ENCODE measurements at places on chromosomes 16 and 17.

DNA sequence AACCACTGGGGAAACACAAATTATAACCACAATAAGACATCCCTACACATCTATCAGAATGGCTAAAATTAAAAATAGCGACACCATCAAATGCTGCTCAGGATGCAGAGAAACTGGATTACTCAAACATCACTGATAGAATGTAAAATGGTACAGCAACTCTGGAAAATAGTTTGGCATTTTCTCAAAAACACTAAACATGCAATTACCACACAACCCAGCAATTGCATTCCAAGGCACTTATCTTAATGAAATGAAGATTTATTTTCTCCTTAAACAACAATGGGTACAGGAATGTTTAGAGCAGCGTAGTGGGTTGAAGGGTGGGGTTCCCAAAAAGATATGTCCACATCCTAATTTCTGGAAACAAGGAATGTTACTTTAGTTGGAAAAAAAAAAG is 309.0 kb upstream of the PMFBP1 start:
- DNase-seq, result no peak

DNA sequence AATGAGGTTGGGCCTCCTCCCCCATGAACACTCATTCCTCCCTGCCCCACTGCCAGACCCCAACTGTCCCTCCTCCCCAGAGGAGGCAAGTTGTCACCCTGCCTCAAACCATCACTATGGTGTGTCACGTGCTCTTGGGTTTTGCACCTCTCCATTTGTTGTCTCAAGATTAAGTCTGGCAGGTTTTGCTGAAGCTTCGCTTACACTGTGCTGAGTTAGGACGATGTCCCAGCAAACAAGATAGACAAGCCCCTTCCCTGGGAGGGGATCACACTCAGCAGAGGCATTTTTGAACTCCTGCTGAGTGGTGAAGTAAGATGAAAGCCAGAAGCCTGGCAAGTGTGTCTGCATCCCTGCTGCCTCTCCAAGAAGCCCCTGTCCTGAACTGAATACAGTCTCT is 78.3 kb downstream of the CBLN1 start:
- DNase-seq, result no peak

DNA sequence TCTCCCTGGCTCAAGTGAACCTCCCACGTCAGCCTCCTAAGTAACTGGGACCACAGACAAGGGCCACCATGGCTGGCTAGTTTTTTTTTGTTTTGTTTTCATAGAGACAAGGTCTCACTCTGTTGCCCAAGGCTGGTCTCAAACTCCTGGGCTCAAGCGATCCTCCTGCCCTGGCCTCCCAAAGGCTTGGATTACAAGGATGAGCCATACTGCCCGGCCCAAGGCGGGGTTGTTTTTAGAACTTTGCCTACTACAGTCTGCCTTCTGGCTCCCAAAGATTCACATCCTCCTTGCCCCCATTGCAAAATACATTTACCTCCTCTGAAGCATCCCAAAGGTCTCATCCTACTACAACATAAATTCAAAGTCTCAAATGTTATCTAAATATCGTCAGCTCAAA is 49.5 kb upstream of the PHOSPHO1 start:
- no peak for DNase-seq

- no peak for DNase-seq
Observed at GRCh38 chr17:48113201-48113676, 5.7 kb downstream of the SNX11 start.

GRCh38 chr16:66133643-66134338 is 232.7 kb upstream of the CDH5 start:
- no peak for DNase-seq

DNA sequence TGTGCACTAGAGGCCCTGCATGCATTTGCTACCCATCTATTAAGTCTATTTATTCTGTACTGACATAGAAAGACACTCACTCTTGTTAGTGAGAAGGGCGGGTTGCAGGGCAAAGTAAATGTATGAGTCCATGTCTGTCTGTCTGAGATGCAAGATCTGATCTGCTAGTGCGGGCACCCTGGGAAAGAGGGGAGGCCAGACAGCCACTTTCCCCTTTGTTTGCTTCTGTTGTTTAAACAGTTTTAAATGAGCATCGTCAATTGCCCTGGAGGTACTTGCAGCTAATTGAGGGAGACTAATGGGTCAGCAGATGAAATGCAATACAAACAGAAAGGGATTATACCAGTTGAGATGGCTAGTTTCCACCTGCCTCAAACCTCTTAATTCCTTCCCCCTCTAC is 24.9 kb downstream of the SCNN1G start:
- DNase-seq, result no peak

DNA sequence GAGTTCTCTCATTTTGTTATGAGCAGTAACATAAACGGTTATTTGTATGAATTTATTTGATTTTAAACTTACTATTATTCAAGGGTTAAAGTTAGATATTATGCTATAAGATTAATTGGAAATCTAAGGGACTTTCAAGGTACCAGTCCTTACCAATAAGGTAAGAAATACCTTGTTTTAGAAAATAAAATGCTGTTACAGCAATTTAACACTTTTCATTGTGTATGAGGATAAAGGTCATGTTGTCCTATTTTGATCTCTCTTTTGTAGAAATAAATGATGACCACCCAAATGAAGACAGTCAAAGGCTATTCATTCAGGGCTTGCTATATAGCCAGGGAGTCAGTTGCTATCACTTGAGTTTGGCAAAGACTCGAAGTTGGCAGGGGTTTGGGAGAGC is 1185.9 kb upstream of the GOT2 start:
- DNase-seq, result no peak

DNA sequence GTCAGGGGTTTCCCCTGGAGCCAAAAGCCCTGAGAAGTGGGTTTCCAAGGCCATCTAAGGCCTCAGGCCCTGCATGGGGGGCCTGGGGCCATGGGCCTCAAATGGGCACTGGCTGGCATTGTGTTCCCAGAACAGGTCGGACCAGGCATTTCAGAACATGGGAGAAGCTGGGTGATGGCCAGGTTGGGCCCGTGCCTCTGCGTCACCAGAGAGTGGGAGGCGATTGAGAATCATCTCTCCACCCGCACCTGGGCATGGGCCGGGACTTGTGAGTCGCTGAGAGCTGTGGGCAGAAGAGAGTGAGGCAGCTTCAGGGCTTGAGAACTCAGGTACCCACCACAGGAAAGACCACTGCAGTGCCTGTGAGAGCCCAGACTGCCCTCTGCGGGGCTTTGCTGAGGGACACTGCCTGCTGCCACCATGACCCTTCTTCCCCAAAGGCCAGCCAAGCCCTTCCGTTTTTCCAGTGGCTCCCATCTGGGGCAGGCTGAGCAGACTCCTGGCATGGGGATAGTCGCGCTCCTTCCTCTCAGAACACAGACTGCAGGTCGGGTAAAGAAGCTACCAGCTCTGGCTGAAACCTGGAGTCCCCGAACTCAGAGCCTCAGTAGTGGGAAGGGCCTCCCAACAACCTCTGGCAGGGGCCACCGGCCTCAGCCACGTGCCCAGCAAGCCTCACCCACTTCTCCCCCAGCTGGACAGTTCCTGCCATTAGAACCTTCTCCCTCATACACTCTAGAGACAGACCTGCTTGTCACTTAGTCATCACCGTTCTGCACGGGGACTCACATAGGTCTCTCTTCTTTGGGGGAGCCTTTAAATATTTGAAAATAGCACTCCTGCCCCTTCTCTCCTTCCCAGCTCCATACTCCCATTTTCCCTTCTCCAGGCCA is 1.6 kb downstream of the RAB11FIP4 start:
- DNase-seq, result no peak

- DNase-seq, result peak; percentile 3
Observed at GRCh38 chr16:4052801-4053293, 63.4 kb downstream of the ADCY9 start.

DNA sequence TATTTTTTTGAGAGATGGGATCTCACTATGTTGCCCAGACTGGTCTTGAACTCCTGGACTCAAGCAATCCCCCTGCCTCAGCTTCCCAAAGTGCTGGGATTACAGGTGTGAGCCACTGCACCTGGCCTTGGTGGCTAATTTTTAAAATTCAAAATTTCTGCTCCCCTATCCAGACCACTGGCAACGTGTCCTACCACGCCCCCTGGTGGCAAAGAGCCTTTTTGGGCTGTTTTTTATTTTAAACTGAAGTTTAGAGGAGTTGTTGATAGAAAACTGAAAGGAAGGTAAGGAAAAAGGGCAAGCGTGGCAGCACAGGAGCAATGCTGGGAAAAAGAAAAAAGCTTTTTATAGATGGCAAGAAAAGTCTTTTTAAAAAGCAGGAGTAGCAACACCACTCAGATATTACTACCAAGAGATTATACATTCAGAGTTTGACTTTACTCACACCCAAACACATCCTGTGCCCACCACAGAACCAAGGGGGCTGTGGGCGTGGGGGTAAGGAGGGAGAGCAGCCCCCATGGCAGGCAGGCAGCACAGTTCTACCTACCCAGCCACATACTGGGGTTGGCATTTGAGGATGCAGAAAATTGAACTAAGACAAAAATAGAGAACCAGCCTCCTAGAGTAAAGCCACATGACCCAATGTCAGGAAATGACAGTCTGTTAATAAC is 4.2 kb upstream of the MXRA7 start:
- no peak for DNase-seq

GRCh38 chr17:46020023-46020761 is 21.1 kb downstream of the STH start:
- DNase-seq, result no peak

DNA sequence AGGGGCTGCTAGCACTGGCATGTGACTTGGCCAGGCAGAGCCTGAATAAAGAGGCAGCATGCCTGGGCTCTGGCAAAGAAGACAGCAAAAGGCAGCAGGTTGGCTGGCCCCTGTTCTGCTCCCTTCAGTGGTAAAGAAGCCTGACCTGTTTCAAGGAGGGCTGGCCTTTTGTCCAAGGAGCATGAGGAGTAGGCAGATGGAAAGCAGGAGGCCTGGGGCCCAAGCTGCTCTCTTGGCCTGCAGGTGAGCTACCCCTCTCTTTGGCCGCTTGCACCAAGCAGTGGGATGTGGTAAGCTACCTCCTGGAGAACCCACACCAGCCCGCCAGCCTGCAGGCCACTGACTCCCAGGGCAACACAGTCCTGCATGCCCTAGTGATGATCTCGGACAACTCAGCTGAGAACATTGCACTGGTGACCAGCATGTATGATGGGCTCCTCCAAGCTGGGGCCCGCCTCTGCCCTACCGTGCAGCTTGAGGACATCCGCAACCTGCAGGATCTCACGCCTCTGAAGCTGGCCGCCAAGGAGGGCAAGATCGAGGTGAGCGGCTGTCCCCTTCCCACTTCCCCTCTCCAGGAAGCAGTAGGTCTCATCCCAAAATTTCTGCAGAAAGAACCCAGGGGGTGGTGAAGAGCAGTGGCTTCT is 8.0 kb downstream of the TRPV2 start:
- no peak for DNase-seq

GRCh38 chr16:27439271-27440018 is 37.5 kb downstream of the IL21R start:
- DNase-seq, result no peak

- DNase-seq, result no peak
Observed at GRCh38 chr17:1709403-1709951, 700 bp downstream of the TLCD2 start.

DNA sequence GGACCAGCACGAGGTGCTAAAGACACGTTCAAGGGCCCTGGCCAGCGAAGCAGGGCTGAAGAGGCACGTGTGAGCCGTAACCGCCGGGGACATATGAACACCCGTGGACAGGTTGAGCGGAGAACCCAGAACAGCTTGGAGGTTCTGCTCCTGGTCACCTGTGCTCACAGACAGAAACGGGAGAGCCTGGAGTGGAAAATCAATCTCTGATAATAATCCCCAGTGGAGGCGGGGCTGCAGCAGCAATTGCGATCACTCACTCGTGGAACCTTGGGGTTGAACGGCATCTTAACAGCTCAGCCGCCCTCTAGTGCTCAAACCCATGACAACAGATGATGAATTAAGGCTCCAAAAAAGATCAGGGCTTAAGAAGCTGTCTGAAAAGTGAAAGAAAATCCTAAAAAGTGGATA is 25.6 kb downstream of the WIPI1 start:
- peak; percentile 39 for DNase-seq

DNA sequence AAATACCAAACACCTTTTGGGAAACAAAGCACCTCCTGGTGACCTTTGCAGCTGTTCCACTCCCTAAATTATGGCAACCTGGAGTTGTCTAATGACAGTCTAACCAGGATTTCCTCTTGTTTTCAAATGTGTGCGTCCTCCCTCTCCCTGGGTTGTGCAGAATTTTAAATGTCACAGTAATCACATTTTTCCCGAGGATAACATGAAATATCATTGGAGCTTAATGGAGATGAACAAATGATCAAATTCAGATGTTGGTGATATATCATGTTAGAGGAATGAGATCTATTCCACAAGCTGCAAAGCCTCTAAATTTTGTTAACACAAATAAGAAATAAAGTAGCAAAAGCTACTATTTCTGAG is 86.9 kb upstream of the HLF start:
- DNase-seq, result no peak

- no peak for DNase-seq
Observed at GRCh38 chr16:85574672-85575475, 38.2 kb upstream of the GSE1 start.

- no peak for DNase-seq
Observed at GRCh38 chr16:54462771-54463170, 176.2 kb upstream of the IRX3 start.

- no peak for DNase-seq
Observed at GRCh38 chr17:42459256-42459800, 650 bp downstream of the ATP6V0A1 start.

- no peak for DNase-seq
Observed at GRCh38 chr17:59405944-59406705, 74.7 kb downstream of the YPEL2 start.

DNA sequence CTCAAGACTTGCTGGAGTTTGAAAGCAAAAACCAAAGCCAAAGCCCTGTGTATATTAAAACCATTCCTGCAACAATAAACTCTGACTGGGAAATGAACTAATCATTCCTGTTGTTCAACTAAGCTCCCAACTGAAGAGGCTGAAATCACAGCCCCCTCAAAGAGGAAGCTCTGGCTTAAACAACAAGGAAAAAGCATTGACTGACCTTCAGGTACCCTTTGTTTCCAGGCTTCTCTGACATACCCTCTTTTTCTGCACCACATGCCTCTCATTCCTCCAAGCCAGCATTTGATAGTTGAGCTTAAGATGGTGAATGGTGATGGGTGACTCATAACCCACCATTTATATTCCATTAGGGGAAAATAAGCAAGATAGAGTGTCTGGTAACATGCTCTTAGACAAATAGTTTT is 470.9 kb upstream of the SOX9 start:
- DNase-seq, result no peak
